Right hindlimb (tissue), 1 donor: ENCODE measurements at places on chromosomes 3 and 15.

GRCh38 chr3:42894698-42895579 lies 11.0 kb upstream of the ZNF662 start:
- no peak for DNase-seq

- no peak for DNase-seq
These were observed 79.1 kb upstream of the FOXB1 start for GRCh38 chr15:59924812-59925522.

GRCh38 chr3:161689584-161690298 lies 193.1 kb downstream of the OTOL1 start:
- DNase-seq: no peak

GRCh38 chr3:173902871-173903270 lies 505.3 kb downstream of the NLGN1 start:
- DNase-seq: no peak

- no peak for DNase-seq
These were observed 11.7 kb downstream of the GLYCTK start for GRCh38 chr3:52299247-52299878.

DNA sequence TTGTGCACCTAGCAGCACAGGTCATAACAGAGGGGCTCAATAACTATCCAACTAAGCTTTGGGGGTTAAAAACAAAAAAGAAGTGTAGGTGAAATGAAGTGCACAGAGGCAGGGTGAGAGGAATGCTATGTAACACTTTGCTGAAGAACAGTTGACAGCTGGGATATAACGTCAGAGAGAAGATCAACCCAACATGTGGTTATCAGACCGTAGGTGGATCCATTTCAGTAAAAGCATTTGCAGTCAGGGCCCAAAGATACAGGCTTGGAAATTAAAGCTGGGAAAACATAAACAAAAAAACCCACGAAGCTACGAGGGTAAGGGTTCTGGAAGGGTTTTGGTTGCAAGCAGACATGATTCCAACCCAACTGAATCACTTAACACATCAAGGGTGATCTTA lies 377.5 kb upstream of the NR2F2 start:
- no peak for DNase-seq
